ENCODE measurements at places on chromosomes 2 and 18. TPM values are rescaled to one million over a fixed set of nuclear protein-coding genes. Genes with fewer than 3 reads are reported as not detected.

TMEM200C gene
- total RNA-seq: 1.4 TPM

GAREM1 gene
- 5.1 TPM for total RNA-seq

XDH gene
- total RNA-seq: 5.0 TPM

UGT1A4 gene
- total RNA-seq: not detected

- no peaks in the 10 kb centered on the region for H3K27me3 ChIP-seq
- no peaks in the 10 kb centered on the region for H3K36me3 ChIP-seq
- no peak overlapping the region for H3K27ac ChIP-seq
- no peak overlapping the region for H3K4me3 ChIP-seq
These were observed 14.7 kb downstream of the SMARCAL1 start for GRCh38 chr2:216426938-216427337.

GRCh38 chr2:128159437-128159836 is 68.4 kb downstream of the UGGT1 start:
- no peaks in the 10 kb centered on the region for H3K27me3 ChIP-seq
- no peak overlapping the region for H3K27ac ChIP-seq
- peaks cover 7% of the 10 kb centered on the region for H3K36me3 ChIP-seq
- no peak for DNase-seq
- H3K4me3 ChIP-seq: no peak overlapping the region

DNA sequence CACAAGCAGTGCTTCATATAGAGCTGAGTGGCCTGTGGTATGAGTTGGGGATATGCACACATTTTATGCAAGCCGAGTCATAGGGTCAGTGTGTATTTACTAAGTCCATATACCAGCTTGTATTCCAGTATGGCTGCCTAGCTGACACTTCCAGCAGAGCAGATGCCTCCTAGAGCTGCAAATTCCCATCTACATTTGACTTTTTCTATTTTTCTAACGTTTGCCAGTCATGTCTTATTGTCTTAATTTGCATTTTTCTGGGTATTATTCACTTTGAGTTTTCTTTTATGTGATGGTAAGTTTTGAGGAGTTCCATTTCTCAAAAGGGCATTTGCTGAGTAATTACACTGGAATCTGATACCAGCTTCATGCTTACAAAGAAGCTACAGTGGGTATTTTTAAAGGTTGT is 334.5 kb upstream of the CDH2 start:
- H3K4me1 ChIP-seq: no peaks in the 10 kb centered on the region
- no peak overlapping the region for H3K27ac ChIP-seq
- no peaks in the 10 kb centered on the region for H3K27me3 ChIP-seq
- H3K36me3 ChIP-seq: no peaks in the 10 kb centered on the region
- H3K4me3 ChIP-seq: no peak overlapping the region

DNA sequence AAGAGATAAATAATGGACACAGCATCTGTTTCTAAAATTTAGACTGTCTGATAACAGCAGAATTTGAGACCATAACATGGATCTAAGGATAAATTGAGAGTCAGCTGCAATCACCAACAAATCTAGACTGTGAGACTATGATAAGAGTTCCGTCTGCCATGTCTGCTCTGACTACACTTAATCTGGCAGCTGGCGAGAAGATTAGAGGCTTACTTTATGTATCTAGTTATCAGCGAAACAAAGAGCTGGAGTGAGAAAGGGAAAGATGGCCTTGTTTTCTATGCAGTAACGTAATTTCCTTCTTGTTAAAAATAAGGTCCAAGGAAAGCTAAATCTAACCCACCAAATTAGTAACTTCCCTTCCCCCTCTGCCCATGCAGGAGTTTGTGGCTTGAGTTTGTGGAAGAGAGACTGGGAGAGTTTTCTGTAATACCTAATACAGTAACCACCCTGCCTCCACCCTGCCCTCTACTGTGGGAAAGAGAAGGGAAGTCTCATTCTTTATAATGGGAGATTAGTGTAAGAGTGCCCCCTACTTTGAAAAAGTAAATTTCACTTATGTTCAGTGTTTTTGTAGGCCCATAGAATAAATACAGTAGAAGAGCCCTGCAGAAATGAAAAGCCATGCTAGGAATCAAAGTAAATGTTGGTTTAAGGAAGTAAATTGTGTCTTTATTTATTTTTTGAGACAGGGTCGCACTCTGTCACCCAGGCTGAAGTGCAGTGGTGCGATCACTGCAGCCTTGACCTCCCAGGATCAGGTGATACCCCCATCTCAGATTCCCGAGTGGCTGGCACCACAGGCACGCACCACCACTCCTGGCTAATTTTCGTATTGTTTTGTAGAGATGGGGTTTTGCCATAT is 27.5 kb downstream of the EML4 start:
- peak; percentile 57 for DNase-seq
- H3K4me3 ChIP-seq: no peak overlapping the region
- no peaks in the 10 kb centered on the region for H3K36me3 ChIP-seq
- H3K4me1 ChIP-seq: peaks cover 15% of the 10 kb centered on the region
- H3K27ac ChIP-seq: peak overlapping the region; percentile 34

GRCh38 chr2:75703589-75704287 is 7.0 kb downstream of the GCFC2 start:
- no peaks in the 10 kb centered on the region for H3K27me3 ChIP-seq
- peaks cover 6% of the 10 kb centered on the region for H3K4me1 ChIP-seq
- no peak overlapping the region for H3K27ac ChIP-seq
- DNase-seq: no peak
- H3K36me3 ChIP-seq: peaks cover 12% of the 10 kb centered on the region
- H3K4me3 ChIP-seq: no peak overlapping the region

GRCh38 chr2:230153390-230153976 is 66.3 kb downstream of the SP110 start:
- no peaks in the 10 kb centered on the region for H3K27me3 ChIP-seq
- H3K4me1 ChIP-seq: no peaks in the 10 kb centered on the region
- no peaks in the 10 kb centered on the region for H3K36me3 ChIP-seq
- no peak overlapping the region for H3K4me3 ChIP-seq
- DNase-seq: peak; percentile 13
- no peak overlapping the region for H3K27ac ChIP-seq

- H3K27ac ChIP-seq: no peak overlapping the region
- H3K27me3 ChIP-seq: no peaks in the 10 kb centered on the region
- no peak for DNase-seq
- H3K36me3 ChIP-seq: no peaks in the 10 kb centered on the region
- no peak overlapping the region for H3K4me3 ChIP-seq
These were observed 361.2 kb upstream of the SOX11 start for GRCh38 chr2:5330961-5331360.

- DNase-seq: no peak
- no peaks in the 10 kb centered on the region for H3K36me3 ChIP-seq
- no peak overlapping the region for H3K4me3 ChIP-seq
- H3K27me3 ChIP-seq: no peaks in the 10 kb centered on the region
- H3K4me1 ChIP-seq: no peaks in the 10 kb centered on the region
These were observed 45.5 kb downstream of the SLC14A2 start for GRCh38 chr18:45660746-45661145.

Data from neural progenitor cell (in vitro differentiated cells).